ENCODE measurements at places on chromosomes 2 and 18.

DNA sequence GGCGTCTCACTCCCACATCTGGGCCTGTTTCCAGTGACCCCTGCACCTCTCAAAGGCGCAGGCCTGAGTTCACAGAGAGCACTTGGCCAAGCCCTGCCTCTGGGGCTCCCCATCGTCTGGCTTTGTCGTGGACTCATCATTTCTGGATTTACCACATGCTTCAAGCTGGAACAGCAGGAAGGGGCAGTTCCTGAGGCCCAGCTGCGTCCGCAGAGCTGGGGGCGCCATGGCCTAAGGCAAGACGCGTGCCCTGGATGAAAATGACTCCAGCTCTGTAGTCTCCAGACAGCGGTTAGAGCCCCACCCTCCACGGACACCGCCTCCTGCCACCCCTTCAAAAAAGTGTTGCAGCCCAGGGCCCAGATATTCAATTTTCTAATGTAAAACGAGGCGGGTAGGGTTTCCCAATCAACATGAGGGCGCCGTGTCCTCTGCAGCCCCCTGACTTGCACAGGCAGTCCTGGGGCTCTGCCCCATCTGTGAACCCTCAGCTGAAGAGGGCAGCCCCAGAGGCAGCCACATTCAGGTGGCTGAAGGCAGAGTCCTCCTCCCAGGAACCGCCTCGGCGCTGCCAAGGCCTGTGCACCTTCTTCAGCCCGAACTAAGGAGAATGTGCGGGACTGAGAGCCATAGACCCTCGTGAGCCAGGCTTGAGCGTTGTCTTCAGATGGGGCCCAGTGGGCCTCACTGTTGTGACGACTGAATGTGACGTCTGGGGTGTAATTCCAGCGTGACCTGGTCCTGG, 85.5 kb downstream of the NFATC1 start:
- peak; percentile 79 for DNase-seq

- DNase-seq, result peak; percentile 21
Observed at GRCh38 chr2:74835831-74836674, 2.1 kb downstream of the HK2 start.

DNA sequence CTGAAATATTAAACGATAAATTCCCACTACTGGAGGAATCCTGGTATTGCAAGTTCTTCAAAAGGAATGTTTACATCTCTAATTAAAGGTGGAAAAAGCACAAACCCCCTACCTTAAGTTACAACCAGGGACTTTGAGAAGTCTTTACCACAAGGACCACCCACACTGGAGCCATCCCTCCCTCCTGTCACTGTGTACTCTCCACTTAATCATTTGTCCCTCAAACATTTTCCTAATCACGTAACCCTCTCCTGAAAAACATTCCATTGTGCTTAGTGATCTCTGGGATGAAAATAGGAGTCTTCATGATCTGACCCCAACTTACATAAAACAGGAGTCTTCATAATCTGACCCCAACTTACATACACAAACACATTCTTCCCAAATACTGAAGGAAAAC, 85.7 kb downstream of the SUCLG1 start:
- no peak for DNase-seq

GRCh38 chr18:68727506-68727905, 12.6 kb upstream of the TMX3 start:
- DNase-seq, result no peak

DNA sequence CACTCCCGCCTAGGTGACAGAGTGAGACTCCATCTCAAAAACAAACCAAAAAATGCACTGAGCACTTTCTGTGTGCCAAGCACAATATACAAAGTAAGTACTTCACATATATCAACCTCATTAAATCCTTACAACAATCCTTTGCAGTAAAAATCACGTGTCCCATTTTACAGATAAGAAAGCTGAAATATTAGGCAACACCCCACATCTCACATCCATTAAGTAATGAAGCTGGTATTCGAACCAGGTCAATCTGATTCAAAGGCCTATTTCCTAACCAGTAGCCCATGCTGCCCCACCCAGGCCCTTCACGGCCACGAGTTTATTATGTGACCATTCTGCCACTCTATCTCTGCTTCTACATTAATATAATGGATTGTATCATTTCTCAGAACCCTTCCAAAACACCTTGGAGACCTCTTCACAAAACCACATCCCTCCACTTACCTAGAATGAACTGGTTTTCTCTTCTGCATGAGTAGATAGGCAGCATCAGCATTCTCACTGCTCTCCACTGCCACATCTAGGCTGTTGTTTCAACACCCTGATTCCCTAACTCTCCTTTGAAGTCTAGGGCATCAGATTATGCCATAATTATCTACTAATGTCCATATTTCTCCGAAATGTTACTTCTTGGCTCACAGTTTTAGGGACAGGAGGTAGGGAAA, 3.1 kb upstream of the EXOC6B start:
- peak; percentile 87 for DNase-seq

GRCh38 chr2:23549821-23550530, 165.0 kb downstream of the KLHL29 start:
- no peak for DNase-seq

DNA sequence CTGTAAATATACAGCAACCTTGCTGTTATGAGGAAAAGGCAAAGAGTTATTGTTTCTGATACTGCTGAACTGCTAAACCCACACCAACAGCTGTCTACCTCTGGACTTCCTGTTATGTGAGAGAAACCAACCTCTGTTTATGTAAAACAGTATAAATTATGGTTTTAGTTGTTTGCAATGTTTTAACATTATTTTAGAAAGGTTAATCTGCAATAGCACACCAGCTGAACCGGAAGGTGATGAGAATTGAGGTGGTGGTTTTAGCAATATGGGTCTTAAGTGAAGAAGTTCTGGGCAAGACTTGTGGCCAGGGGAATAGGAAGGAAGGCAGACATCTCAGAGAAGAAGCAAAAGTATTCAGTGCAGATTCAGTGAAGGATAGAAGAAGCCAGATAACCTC, 237.8 kb downstream of the PLCL1 start:
- no peak for DNase-seq

GRCh38 chr2:196054631-196055030, 14.0 kb downstream of the DNAH7 start:
- DNase-seq, result peak; percentile 6

GRCh38 chr18:59266886-59267502, 6.3 kb downstream of the RAX start:
- no peak for DNase-seq

DNA sequence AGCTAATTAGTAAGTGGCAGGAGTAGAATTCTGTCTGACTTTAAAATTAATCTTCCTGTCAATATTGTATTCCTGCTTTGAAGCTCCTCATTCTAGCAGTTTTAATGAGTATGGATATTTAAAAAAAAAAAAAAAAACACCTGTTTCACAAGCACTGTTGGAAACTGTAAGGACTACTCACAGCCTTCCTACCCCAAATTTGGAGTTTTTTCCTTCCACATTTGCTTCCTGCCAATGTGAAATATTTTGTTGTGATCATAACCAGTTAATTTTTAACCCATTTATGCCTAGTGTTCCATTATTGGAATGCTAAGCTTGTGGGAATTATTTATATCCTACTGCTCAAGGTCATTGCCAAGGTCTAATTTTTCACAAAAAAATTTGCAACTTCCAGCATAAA, 36.1 kb upstream of the SCYGR2 start:
- DNase-seq, result no peak

DNA sequence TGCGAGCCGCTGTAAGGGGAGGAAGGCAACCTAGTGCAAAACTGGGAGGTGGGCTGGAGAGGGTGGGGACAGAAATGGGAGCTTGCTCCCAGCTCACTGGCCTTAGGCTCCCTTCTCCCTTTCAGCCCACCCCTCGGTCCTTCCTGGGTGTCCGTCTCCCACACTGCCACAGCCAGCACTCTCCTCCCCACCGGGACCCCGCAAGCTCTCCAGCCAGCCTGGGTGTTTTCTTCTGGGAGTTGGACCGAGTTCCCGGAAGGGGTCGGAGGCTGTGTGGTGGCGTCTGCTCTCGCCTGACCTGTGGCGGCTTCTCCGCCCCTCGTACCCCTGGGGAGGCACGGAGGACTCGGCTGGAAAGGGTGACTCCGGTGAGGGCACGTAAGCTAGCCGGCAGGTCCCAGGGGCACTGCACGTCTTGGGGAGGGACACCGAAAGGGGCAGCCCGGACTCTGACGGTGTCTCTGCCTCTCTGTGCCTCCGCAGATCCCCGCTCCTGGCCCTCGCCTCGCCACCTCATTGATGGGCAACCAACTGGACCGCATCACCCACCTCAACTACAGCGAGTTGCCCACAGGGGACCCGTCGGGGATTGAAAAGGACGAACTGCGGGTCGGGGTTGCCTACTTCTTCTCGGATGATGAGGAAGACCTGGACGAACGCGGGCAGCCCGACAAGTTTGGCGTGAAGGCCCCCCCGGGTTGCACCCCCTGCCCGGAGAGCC, 1.1 kb downstream of the LRATD1 start:
- no peak for DNase-seq

GRCh38 chr18:10121028-10121427, 207.2 kb downstream of the VAPA start:
- DNase-seq, result no peak

DNA sequence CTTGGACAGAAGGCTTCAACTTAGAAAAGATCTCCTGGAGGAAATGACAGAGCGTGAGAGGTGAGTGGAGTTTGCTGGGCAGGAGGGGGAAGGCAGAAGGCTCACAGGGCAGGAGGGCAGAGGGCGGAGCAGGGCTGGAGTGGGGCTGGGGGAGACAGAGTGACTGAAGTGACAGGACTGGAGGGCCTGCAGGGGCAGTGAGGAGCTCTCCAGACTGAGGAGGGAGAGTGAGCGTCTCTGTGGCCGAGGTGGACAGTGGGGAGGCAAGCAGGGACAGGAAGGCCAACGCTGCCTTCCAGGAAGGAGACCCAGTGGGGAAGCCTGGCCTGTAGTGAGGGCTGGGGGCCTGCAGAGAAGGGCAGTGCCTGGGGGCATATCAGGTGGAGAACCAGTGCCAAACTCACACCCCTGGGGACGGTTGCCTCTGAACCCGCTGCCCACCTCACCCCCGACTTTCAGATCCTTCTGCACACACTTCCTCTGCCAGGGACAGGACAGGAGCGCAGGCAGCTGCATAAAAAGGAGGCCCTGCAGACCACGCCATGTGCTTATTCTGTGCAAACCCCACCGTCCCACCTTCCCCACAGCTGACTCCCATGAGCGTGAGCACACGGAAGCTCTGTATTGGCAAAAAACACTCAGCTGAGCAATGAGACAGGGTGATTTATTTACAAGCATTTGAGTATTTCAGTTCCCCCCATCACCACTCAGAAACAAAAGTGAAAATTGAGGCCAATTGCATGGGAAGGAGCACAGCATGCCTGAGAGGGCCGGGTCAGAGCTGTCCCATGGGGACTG, 244.3 kb downstream of the FAM210A start:
- no peak for DNase-seq

Measured in trophoblast cell (in vitro differentiated cells and primary cell).